ENCODE measurements at places on chromosomes 5 and 9.

- DNase-seq = no peak
Observed at GRCh38 chr9:69583645-69584234, 88.4 kb downstream of the APBA1 start.

DNA sequence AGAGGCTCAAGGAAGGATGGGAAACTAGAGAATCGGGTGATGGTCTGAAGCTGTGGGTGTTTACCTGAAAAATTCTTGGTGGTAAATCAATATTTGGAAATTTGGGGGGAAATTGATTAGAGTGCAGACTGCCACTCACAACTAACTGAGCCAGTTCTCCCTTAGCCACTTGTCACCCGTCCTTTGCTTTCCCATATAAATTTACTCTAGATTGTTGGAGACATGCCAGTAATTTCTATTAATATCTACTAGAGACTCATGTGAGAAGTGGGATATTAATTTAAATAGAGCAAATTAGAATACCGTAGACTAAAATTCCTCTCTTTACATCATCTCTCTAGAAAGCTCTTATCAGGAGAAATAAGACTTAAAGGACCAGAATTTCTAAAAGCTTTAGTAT lies 471.3 kb upstream of the DAB2 start:
- DNase-seq = no peak

- DNase-seq = no peak
Observed at GRCh38 chr9:14346231-14346791, 32.4 kb upstream of the NFIB start.

- DNase-seq = no peak
Observed at GRCh38 chr5:170449232-170449631, 54.6 kb upstream of the KCNIP1 start.

- no peak for DNase-seq
Observed at GRCh38 chr9:71752928-71753327, 15.4 kb downstream of the CEMIP2 start.

DNA sequence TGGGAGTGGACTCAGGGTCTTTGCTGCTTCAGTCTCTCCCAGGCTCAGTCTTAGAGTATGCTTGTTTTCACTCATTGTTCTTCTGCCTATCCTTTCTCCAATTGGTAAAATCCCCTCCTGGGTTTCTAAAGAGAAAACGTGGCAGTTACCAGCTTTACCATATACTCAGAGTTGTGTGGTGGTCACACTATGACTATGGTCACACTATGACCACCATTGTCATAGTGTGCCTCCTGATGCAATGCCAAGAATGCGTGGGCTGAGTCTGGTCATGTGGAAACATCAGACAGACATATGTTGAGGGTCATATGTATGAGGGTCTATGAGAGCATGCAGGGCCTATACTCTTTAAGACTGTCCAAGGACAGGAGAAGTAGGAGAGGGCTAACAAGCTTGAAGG lies 326.5 kb upstream of the PRR16 start:
- DNase-seq = no peak

Data from fibroblast of skin of scalp (primary cell).